ENCODE measurements at places on chromosomes 7 and 10. TPM values are rescaled to one million over a fixed set of nuclear protein-coding genes. Genes with fewer than 3 reads are reported as not detected.

DNA sequence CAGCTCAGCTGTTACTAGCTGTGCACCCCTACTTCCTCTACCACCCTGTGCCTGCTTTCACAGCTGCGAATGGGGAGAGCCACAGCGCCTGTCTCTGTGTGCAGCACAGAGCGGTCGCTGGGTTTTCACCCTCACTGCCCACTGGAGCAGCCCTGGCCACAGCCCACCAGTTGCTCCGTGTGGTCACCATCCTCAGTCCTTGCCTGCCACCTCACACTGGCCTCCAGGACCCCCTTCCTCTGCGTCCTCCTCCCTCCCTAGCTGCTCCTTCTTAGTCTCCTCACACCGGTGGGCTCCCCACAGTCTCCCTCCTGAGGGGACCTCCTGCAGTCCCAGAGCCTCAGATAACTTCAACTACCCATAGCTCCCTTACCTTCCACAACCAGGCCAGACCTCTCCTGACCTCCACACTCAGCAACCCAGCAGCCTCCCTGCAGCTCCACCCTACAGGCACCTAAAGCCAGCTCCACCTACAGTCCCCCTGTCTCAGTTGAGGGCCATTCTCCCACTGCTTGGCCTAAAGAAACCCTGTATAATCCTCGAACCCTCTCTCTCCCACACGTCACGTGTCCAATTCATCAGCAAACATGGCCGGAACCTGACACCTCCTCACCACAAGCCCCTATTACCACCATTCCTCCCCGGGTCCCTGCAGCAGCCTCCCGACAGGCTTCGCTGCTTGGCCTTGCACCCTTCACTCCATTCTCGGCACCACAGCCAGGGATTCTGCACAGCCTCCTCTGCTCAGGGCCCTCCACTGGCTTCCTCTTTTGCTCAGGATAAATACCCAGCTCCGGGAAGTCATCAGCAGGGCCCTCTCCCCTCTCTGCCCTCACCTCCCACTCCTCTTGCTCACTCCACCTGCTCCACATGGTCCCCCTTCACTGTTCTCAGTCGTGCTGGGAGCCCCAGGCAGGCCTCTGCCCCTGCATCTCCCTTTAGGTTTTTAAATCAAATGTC lies 28.1 kb downstream of the PLAC9 start:
- DNase-seq: no peak

GRCh38 chr10:13820964-13821337 lies 234.2 kb downstream of the PRPF18 start:
- DNase-seq: no peak

- DNase-seq: no peak
Measured at GRCh38 chr10:20988357-20988983, 91.4 kb upstream of the NEBL start.

DNA sequence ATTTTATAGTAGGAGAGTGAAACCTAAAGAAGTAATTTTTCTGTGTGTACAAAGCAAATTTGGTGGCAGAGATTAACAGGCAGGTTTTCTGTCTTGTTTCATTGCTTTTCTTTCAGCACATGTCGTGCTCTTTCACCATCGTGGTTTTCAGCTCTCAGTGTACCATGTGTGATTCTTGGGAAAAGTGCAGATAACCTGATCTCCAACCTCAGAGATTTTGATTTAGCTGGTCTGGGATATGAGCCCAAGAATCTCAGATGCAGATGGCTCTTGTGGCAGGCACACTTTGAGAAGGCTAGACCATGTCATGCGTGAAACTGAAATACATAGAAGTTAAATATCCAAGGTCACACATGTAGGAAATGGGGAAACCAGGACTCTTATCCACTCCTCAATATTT lies 317.4 kb downstream of the EXOC4 start:
- DNase-seq: no peak

Gene SLC16A12
- 10.7 TPM for total RNA-seq

Gene URGCP
- total RNA-seq: 28.4 TPM

GRCh38 chr7:1108264-1108920 lies 20.5 kb downstream of the GPER1 start:
- DNase-seq: no peak

Gene EPDR1
- total RNA-seq: 8.8 TPM

Gene CACNA2D1
- 2.3 TPM for total RNA-seq

DNA sequence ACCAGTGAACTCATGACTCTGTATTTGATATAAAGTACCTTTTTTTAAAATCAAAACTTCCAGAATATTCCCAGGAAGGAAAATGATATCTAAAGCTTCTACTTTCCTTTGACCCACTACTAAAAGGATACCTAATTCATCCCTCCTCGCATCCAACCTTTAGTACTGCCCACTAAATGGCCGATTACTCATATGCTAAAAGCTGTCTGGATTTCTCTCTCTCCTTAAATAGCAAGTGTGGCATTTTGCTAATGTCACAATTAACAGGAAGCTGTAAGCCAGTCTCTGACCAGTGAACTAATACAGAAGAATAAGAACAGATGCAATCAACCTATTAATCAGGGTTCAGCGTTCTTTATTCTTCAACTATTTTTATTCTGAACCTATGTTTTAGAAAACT lies 59.0 kb downstream of the DNAJB9 start:
- DNase-seq: no peak

- DNase-seq: no peak
Measured at GRCh38 chr10:21479570-21480315, 45.7 kb downstream of the SKIDA1 start.

All from liver (tissue), 10 donors.